Stimulated activated CD4-positive, alpha-beta T cell treated with anti-CD3 and anti-CD28 coated beads, TNF-alpha, amount 100 ng/mL, for 1 hour (primary cell): ENCODE measurements at places on chromosomes 5 and 9.

DNA sequence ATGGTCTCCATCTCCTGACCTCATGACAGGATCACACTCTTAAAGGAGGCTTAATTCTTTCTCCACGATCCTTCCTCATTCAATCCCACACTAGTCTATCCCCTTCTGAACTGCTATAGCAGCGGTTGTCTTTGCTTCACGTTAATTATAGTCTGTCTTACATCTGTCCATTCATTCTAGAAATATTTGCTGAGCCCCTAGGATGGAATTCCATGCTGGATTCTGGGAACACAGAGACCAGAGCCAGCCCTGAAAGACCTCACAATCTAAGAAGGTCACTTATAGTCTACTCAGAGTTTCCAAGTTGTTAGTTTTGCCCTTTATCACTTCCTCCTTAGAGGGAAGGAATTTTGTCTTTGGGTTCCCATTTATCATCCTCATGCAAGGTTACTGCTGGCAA lies 193.5 kb downstream of the GAS1 start:
- no peak for DNase-seq

DNA sequence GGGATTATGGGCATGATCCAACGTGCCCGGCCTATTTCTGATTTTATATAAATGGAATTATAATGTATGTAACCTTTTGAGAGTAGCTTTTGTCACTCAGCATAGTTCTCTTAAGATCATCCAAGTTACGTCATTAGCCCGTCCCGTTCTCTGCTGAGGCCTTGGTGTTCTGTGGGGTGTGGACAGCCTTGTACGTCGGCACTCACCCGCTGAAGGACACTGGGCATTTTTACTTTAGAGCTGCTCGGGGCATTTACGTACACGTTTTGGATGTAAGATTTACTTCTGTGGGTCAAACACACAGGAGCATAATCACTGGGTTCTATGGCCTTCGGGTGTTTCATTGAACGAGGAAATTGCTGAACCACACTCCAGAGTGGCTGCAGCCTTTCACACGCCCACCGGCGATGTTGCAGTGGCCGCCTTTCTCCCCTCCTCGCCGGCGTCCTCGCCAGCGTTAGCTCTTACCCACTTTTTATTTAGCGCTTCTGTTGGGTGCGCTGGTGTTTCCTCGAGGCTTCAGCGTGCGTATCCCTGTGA lies 101.8 kb downstream of the EHMT1 start:
- DNase-seq: no peak

- DNase-seq: no peak
These were observed 68.5 kb upstream of the CACNA1B start for GRCh38 chr9:137809040-137809576.

GRCh38 chr5:31823472-31823871 lies 184.5 kb downstream of the PDZD2 start:
- no peak for DNase-seq

GRCh38 chr5:2205185-2205585 lies 322.5 kb upstream of the IRX4 start:
- DNase-seq: no peak

GRCh38 chr9:37812773-37813379 lies 12.3 kb downstream of the DCAF10 start:
- DNase-seq: no peak

- no peak for DNase-seq
These were observed 51.5 kb downstream of the SLC44A1 start for GRCh38 chr9:105295986-105296385.

- DNase-seq: no peak
These were observed 4.9 kb downstream of the AK6 start for GRCh38 chr5:69364414-69364813.

DNA sequence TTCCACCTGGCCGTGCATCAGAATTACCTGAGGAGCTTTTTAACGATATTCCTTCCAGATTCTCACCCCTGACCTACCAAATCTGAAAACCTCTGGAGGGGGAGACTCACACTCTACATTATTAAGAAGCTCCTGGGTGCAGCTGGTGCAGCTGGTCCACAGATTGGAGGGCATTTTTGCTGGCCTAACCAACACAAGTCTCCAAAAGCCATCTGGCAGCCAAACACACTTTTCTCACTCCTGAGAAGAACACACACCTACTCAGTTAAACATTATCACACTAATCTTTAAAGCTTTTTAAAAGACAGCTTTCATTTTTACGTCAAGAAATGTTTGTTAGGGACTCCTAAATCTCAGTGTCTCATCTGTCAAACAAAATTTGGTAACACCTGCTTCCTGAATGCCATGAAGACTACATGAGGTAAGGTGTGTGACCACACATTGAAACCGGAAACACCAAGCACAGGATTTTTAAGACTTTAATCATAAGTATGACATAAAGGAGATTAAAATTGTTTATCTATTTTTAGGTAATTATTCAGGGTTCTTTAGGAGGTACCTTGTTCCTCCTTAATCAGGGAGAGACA lies 14.2 kb upstream of the PTPN3 start:
- no peak for DNase-seq

- DNase-seq: no peak
These were observed 577.1 kb downstream of the PSAT1 start for GRCh38 chr9:78874061-78874460.

GRCh38 chr5:149439899-149440542 lies 60.9 kb upstream of the IL17B start:
- DNase-seq: no peak

DNA sequence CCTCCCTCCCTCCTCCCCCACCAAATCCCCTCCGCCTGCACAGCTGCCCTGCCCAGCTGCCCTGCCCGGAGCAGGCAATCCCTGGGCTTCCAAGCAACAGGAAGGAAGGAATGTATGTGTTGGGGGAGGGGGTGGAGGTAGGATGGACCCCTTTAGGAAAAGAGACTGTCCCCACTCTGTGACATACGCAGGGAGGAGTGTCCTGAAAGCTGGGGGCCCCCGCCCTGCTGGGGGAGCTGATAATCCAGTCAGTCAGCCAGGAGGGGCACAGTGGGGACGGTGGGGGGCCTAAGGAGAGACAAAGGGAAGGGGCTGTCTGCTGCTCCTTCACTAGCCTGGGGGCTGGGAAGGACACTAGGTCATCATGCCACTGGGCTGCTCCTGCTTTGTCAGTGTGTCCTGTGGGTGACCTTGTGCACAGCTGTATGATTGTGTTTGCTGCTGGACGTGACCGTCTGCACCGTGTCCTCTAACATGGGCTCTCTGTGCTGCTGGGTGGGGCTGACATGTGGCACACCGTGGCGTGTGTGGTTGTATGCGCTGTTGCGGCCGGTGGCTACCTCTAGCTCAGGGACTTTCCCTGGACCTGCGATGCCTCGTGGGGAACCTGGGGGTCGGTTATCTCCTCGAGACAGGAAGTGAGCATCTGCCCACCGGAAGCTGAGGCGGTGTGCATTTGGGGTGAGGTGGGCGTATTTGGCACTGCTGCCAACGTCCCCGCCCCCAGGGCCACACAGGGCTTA lies 3.0 kb downstream of the N4BP3 start:
- peak; percentile 57 for DNase-seq

DNA sequence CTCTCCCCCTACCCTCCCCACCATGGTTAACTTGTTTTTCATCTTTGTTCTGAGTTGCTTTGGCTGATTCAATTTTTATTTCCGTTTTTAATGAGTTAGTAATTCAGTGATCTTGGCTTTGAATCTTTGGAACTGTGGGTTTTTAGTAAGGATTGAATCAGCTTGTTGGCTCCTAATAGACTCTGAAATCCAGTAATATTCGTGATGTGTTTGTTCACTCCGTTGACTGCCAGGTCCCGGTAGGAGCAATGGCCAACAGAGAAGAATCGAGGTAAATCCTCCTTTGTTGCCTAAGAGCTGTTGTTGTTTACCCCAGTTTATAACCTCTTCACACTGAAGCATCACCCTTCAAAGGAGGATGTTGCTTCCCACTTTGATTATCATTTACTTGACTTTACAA lies 92.7 kb downstream of the PCSK1 start:
- no peak for DNase-seq

- no peak for DNase-seq
These were observed 53.8 kb downstream of the CDC14B start for GRCh38 chr9:96565671-96566497.

- DNase-seq: no peak
These were observed 177.4 kb downstream of the SAXO1 start for GRCh38 chr9:18855656-18856055.

GRCh38 chr5:66143473-66144073 lies 527 bp upstream of the SREK1 start:
- no peak for DNase-seq

- no peak for DNase-seq
These were observed 139.4 kb upstream of the LMX1B start for GRCh38 chr9:126474206-126474765.

DNA sequence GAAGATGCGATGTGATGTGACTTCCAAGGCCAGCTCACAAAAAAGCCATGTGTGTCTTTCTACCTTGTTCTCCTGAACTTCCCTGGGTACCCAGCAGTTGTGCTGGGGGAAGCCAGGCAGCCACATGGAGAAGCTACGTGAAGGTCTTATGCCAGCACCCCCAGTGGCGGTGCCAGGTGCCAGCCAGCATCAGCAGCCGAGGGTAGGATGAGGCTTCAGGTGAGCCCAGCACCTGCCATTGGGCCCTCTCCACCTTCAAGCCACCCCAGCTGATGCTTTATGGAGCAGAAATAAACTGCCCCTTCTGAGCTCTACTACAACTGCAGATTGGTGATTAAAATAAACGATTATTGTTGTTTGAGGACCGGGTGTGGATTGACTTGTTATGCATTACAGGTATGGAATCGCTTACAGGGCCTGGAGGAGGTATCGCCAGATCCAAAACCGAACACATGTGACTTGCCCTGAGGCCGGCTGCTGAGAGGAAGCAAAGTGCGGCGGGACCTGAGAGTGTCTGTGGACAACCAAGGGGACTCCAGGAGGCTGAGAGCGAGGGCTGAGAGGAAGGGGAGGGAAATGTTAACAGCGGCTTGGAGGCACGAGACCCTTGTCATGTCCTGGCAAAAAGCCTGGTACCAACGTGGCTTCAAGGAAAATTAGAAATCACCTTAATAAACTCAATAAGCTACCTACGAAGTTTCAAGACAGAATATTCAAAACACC lies 36.0 kb upstream of the OLFM1 start:
- DNase-seq: no peak

- DNase-seq: no peak
These were observed 50.6 kb downstream of the MELK start for GRCh38 chr9:36623280-36623679.

DNA sequence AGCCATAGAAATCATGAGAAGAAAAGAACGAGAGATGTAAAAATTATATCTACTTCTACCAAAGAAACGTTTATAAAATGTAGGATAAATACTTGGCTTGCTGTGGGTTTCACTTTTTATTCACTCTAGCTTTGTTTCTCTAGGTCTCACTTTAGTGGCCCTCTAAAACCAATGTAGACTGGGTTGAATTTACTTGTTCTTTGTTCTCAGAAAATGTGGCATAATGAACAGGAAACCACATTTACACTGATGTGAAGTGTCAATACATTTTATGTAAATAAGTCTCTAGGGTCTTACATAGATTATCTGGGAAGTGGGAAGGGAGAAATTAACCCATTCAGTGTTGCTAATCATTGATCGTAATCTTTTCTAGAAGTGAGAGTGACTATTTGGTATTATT lies 58.9 kb downstream of the PLPPR1 start:
- no peak for DNase-seq

DNA sequence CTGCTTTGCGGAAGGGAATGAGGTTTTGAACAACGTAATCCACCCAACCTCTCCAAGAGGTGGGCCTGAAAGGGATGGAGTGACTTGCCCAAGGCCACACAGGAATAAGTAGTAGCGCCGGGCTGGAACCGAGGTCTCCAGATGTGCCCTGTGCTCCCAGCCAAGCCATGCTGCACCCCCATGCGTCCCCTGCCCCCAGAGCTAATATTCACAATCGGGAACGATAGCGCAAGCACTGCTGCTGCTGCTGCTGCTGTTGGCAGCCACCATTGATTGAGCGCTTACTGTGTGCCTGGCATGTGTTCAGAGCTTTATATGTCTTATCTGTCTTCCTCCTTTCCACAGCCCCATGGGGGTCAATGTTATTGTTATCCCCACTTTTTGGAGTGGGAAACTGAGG lies 43.9 kb downstream of the AMBP start:
- no peak for DNase-seq

GRCh38 chr5:132445930-132446329 lies 44.6 kb downstream of the IRF1 start:
- no peak for DNase-seq

- DNase-seq: no peak
These were observed 159.2 kb upstream of the ALDH1B1 start for GRCh38 chr9:38233343-38233742.

DNA sequence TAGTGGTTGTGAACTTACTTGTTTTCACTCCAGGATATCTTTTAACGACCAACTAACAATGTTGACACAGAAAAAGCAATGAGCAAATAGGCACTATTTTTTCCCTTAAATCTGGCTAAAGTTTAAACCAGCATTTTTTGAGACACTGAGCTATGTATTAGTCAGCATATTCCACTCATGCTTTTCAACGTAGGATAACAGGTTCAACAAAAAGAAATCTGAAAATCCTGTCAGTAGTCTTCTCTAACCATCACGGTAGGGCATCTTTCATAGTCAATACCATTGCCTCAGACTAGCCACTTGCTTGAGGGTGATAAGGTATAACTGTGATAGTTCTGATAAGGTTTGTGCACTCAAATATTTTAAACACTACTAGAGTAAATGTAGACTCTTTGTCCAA lies 1177.3 kb upstream of the NUDT12 start:
- DNase-seq: no peak

DNA sequence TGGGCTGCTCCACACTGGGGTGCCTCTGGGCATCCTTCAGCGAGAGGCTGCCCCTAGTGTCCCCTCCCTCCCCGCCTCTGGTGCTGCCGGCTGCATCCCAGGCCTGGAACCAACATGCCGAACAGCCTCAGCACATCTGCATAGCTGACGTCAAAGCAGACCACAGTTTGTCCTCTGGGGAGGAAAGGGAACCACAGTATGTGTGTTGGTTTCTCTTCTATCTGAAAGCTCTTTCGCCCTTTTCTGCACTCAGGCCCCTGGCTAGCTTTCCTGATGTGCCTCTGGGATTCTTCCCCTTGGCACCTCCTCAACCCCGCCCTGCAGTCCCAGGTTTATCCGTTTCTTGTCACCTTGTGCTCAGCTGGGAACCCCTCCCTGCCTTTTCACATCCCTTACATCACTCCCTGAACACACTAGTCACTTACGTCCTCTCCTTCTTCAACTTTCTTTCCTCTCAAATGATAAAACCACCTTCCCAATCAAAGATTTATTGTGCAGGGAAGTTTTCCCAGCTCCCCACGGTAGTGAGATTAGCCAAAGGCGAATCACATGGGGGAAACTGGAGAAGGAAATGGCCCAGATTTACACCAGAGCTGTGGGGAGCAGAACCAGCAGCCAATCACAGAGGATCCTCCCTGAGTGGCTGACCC lies 35.5 kb upstream of the B4GALT1 start:
- no peak for DNase-seq

DNA sequence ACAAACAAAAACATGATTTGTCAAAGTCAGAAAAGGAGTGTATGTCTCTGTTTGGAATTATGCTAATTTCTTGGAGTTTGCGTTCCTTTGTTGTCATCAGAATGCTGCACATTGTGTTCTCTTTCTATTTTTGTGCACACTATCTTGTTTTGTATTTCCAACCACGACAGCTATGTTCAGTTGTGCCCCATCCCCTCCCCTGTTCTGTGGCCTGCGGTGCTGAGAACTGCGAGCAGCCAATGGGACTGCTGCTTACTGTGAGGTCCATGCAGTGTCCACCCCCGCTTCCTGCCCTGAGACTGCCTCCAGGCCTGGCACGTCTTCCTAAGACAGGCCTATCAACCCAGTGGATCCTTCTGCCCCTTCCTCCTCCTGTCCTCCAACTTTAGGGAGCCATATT lies 76.8 kb downstream of the PALM2AKAP2 start:
- DNase-seq: no peak

- no peak for DNase-seq
These were observed 44.3 kb downstream of the SMARCA2 start for GRCh38 chr9:2059274-2059929.

- DNase-seq: no peak
These were observed 150.9 kb downstream of the ADGRV1 start for GRCh38 chr5:90709323-90710155.
